ENCODE measurements at places on chromosomes 1 and 21.

DNA sequence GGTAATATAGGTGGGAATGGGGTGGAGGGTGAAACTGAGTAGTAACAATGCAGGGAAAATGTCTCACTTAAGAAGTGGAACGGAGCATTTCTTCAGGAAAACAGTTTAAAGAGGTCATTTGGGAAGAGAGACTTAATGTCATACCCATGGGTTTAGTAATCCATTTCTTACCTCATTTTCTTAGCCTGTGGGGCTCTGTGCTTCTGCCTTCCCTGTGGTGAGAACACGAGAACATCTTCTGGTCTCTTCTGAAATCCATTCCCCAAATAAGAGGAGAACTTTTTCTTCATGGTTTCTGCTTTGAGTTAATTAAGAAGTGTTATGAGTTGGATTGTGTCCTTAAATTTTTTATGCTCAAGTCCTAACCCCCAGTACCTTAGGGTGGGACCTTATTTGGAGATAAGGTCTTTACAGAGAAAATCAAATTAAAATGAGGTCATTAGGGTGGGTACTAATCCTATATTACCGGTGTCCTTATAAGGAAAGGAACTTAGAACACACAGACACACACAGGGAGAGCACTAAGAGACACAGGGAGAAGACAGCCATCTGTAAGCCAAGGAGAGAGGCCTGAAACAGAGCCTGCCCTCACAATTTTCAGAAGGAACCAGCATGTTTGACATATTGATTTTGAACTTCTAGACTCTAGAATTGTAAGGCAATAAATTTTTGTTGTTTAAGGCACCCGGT, 5.4 kb downstream of the CCDC190 start:
- no peak for DNase-seq

DNA sequence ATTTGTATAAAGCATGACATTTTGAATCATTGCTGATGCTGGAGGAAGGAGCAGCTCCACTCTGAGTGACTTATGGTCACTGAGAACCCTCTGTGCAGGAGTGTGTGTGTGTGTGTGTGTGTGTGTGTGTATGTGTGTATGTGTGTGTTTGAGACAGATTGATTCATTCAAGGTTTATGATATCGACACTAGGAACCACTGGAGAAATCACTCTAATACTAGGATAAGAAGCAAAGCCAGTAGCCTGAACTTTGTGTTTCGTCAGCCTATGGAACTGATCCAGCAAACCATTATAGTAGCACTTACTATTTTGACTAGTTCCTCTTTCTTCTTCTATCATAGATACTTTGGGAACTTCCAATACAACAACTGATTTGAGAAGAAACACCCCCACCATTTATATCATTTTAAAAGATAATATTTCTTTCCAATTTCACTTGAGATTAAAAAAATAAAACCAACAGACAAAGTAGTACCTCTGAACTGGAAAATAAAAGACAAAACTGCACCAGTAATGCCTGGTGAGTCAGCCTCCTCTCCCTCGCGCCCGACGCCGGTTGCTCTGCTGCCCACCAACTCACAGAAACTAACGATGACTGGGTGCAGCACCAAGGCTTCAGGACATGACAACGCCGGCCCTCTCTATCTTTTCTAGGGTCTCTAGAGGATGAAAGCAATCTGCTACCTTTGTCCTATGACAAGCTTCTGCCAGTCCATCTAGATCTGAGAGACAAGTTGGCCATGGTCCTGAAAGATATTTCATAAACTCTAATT, 20.9 kb downstream of the SLAMF1 start:
- peak; percentile 64 for DNase-seq

- DNase-seq = no peak
Measured at GRCh38 chr1:109185357-109185756, 28.4 kb upstream of the SARS1 start.

DNA sequence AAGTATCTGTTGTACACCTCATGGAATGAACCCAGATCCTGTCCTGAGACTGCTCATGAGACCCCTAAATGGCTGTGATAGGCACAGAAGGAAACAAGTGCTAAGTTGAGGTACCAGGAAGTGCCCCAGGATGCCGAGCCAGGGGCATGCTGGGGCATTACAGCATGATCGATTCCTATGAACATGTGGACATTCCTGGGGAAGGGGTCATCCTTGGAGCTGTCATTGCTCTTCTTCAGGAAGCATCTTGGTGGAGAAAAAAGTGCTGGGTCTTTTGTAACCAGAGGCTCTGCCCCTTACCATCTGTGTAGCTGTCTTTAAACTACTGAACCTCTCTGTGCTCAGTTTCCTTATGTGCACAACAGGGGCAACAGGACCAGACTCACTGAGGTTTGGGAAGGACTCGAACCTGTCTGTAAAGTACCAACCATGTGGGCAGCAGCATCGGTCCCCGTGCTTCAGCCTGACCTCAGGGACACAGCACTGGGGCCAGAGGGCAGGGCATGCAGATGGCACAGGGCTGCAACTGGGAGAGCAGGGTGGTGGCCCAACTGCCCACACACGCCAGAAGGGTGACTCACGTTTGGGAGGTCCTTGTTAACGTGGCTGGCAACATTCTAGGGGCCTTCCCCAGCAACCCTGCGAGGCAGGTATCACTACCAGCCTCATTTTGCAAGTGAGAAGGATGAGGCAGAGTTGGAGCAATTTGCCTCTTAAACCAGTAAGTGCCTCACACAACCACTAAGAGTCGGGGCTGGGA, 142.3 kb upstream of the EDN2 start:
- DNase-seq = no peak

DNA sequence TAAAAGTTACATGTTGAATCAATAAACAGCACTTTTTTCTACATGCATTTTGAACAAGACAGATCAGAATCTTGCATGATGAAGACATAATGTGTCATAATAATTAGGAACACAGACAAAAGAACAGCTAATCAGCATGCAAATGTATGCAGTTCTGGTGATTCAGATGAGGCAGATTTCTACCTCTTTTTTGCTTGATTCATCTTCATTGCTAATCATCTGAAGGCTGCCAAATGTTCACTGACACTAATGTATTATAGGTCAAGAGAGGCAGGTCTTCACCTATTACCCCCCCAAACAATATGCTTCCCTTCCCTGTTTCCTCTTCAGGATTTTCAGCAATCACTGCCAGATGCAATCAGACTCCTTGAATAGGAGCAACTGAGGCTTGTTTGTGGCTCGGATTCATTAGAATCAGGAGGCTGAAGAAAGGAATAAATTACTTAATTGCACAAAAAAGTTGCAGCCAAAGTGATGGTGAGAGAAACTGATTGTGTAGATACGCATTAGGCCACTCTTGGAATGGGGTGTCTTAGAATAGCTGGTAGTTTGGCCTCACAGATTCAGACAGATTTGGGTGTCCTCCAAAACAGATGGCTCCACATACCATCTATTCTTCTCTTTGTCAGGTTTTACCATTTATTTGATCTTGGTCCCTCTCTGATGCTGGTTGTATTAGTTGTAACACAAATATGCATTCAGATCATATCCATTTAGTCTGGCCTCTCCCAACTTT, 275.4 kb downstream of the RPS6KC1 start:
- no peak for DNase-seq

- no peak for DNase-seq
Measured at GRCh38 chr1:32125313-32125712, 17.5 kb downstream of the KPNA6 start.

All from CD4-positive, alpha-beta T cell treated with Interleukin-15 for 4 hours (primary cell).